ENCODE measurements at places on chromosomes 4 and X.
A peak's percentile ranks its signal among the peaks of the same experiment; 100 is the strongest.

GRCh38 chr4:77576351-77576750, 29.3 kb upstream of the CXCL13 start:
- no peak for DNase-seq

- DNase-seq = no peak
These were observed 21.2 kb downstream of the PTTG2 start for GRCh38 chr4:37981425-37981824.

DNA sequence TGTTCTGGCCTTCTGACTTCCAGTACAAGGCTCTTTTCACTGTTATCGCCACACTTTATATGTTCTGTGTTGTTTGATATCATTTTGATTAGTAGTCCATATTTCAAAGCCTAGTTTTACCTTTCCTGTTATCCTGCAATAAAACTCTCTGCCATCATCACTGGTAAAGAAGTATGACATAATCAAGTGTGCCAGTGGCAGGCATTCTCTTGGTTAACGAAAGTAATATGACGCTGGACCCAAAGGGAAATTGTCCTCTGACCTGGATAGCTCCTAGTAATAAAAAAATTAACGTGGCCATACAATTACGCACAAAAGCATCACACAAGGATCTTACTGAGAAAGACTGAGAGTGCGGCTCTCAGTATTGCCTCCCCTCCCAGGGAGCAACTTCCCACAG, 33.8 kb downstream of the DGKK start:
- no peak for DNase-seq

- no peak for DNase-seq
These were observed 204.9 kb downstream of the EVC2 start for GRCh38 chr4:5503336-5503936.

DNA sequence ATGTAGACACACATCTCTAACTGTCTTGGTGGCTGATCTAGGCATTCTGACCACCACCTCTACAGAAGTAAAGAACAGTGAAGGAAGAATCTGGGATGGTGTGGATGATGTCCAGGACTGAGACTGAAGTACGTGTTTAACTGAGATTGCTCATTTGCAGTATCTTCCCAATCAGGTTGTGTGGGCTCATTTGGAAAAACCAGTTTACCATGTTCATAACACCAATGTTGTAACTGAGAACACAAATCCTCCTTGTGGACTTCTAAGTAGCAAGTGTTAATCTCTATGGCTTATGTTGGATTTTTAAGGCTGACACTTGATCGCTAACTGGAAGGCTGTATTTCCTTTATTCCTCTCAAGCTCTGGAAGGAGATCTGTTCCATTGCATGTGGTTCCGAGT, 144.7 kb downstream of the ZNF518B start:
- DNase-seq = no peak

- no peak for DNase-seq
These were observed 5.5 kb upstream of the MMAA start for GRCh38 chr4:145613566-145614232.

DNA sequence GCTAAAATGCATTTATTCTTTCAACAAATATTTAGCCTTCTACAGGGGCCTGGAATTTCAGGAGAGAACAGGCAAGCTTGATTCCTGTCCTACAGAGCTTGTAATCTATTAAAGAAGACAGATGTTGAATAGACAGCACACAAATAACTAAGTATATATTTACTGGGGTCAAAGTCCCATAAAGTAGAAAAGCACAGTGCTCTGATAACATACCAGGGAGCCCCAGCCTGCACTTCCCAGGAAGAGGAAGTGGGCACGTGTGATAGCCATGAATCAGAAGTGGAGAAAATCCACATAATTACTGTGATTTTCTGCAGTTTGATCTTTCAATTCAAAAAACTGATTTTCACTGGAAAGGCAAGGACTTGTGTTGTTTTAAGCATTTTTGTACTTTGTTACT, 129.1 kb downstream of the EGF start:
- DNase-seq = no peak

DNA sequence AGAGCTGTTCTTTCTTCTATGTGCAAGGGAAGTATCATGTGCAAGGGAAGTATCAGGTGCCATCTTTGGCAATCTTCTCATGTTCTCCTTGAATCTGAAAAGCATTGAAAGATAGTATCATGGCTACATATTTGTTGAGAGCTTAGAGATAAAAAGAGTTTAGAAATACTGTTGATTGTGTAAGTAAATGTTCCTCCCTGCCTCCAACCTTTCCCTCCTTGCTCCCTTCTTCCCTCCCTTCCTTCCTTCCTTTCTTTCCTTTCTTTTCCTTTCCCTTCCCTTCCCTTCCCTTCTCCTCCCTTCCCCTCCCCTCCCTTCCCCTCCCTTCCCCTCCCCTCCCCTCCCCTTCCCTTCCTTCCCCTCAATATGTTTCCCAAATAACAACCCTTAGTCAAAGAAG, 108.7 kb downstream of the GBA3 start:
- DNase-seq = no peak

DNA sequence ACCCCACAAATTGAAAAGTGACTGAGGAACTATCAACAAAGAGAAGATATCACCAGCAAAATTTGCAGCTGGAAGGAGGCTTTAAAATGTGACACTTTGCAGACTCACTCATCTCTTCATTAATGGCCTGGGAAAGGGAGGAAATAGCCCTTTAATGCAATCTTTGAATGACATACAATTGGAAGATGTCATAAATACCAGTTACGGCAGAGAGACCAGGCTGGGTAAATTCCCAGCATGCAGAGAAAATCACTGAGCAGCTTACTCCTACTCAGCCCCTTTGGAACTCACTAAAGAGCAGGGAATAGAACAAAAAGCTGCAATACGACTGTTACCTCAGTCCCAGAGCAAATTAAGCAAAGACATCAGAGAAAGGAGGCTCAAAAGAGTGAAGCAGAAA, 238.9 kb downstream of the HS3ST1 start:
- DNase-seq = no peak

DNA sequence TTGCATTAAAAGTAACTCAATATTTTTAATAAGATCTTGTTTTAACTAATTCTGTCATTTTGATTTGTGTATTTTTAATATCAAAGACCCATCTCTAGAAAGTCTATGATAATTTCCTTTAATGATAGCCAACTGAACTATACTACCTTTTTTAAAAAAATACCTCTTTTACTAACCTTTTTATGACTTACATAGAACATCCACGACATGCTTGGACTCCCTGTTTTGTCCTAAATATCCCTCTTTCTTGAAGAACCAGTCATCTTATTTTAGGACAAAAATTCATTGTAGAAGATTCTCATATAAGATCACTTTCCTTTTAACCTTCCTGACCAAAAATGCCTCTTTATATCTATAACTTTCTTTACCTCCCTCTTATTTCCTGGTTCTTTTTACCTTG, 76.8 kb upstream of the GC start:
- no peak for DNase-seq

DNA sequence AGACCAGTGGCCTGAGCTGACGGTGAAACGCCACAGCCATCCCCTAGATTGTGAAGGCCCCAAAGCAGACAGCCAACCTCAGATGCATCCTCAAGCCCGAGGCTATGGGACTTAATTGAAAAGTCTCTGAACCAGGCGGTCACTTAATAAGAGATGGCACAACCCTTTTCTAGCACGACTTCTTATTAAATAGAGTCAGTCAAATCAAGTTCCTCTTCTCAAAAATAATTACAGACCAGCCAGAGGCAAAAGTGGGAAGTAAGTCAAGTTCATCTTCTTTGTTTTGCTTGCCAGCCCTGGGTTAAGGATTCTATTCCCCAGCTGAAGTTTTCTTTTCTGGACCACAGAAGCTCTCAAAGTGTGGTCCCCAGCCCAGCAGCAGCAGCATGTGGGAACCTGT, 9.7 kb upstream of the SH3KBP1 start:
- no peak for DNase-seq

DNA sequence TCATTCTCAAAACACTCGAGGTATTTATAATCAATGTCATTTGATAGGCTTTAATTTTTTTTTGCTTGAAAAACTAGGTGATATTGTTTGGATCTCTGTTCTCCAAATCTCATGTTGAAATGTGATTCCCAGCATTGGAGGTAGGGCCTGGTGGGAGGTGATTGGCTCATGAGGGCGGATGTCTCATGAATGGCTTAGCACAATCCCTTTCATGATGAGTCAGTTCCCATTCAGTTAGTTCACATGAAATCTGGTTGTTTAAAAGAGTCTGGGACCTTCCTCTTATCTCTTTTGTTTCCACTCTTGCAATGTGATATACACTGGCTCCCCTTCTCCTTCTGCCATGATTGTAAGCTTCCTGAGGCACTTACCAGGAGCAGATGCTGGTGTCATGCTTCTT, 638.7 kb downstream of the DMD start:
- DNase-seq = no peak

- no peak for DNase-seq
These were observed 138.5 kb downstream of the ARX start for GRCh38 chrX:24877288-24877664.

DNA sequence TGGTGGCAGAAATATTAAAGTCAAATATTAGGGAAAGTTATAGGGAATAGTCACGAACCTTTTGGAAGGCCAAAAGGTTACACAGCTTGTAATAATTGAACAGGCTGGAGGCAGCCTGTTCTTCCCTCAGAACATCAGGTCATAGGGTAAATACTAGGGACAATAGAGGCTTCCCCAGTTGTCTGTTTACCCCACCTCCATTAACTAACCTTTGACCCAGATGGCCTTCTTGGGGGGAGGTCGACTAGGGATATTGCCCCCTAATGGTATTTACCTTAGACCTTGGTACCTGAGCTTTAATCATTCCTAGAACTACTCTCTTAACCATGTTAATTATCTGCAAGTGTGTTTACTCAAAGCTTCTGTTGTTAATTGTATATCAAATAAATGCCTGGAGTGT, 26.0 kb downstream of the C4orf17 start:
- DNase-seq = no peak

- peak; percentile 50 for DNase-seq
These were observed at the start of gene TLR1 for GRCh38 chr4:38804654-38805295. Gene TLR1 (minus strand): TSS chr4:38804791. CDS start chr4:38798831, 5,960 bp downstream.

- DNase-seq = no peak
These were observed 184.7 kb upstream of the ZCCHC13 start for GRCh38 chrX:74119016-74119910.

GRCh38 chrX:79270401-79270800, 96.7 kb downstream of the ITM2A start:
- peak; percentile 74 for DNase-seq

GRCh38 chrX:101164766-101165590, 54.6 kb upstream of the DRP2 start:
- no peak for DNase-seq

DNA sequence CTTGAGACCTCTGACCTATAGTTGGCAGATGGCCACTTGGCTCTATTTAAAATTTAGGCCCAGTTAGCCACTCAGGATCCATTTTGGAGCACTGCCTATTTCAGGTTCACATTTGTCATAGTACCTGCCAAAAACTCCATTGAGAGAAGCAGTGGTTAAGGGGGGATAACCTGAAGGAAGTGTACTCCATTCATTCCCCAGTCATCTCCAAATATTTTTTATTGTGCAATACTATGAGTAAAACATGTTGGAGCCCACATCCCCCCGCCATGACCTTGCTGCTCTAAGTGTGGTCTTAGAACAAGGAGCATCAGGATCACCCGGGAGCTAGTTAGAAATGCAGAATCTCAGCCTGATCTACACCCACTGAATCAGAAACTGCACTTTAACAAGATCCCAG, 21.1 kb downstream of the PLP1 start:
- no peak for DNase-seq

DNA sequence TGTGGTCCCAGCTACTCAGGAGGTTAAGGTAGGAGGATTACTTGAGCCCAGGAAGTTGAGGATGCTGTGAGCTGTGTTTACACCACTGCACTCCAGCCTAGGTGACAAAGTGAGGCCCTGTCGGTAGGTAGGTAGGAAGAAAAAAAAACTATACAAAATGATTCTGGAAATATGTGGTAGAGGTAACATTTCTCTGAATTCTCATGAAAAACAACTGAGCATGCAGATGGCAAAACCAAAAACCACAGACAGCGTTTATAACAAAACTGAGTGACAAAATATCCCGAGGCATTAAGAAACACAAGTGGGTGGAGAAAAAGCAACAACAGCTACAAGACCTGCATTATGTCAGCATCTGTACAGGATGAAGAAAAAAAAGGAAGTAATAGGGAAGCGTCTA, 211.7 kb downstream of the DLG3 start:
- peak; percentile 5 for DNase-seq

DNA sequence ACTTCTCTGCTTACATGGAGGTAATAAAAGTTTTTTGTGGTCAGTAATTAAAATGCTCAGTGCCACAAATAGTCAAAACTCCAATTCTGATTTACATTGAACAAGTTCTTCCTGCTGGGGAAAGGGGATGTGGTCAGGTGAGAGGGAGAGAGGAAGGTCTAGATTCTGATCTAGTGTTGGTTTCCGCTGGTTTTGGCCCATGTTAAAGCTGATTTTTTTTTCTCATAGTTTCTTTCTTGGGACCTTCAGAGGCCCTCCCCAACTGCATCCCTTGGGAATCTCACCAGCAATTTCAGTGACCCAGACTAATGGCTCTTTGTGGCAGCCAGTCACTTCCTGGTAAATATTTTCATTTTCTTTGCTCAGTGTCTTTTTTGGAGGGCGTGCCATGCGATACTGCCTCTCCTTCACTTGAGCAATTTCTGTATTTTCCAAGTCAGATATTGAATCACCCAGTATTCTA, 332.7 kb downstream of the RAPGEF2 start:
- no peak for DNase-seq

GRCh38 chr4:45199736-45200135, 473.4 kb upstream of the GNPDA2 start:
- no peak for DNase-seq

DNA sequence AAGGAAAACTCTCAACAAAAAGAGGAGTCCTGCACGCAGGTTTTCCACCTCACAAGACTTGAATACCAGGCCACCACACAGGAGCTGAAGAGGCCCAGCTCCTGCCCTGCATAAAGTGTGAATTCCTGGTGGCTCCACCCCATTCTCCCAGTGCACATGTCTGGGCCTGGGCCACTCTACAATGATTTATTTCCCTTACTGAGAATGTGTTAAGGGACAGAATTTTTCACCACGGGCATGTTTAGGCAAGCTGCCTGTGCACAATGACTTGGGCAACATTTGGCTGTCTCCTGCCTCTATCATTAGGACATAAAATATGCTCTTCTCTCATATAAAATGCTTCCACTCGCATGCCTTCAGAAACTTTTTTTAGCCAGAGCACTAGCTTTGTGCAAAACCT, 197.1 kb downstream of the SLC7A11 start:
- DNase-seq = no peak

GRCh38 chr4:87911252-87911774, 64.2 kb upstream of the SPP1 start:
- no peak for DNase-seq

- DNase-seq = no peak
These were observed 3.2 kb downstream of the PITX2 start for GRCh38 chr4:110619463-110620247.

GRCh38 chr4:14853176-14853943, 148.9 kb upstream of the CPEB2 start:
- no peak for DNase-seq

DNA sequence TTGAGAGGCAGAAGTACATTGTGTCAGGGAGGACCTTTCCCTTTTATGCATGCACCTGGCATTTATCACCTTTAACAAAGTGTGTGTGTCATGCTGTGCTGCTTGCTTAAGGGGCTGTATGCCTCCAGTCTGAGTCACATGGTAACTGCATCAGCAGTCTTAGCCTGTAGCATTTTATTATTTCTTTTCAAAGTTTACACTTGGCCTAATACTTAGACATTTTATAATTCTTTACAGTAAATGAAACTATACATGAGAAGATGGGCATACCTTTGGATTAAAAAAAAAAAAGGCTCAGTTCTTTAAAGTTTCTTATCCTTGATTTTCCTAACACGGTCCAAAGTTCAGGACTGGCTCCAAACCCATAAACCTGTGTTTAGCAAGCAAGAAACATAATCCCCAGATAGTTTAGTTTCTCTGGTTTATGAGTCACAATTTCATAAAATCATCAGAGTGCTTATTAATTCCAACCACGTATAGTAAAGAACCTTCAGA, 14.6 kb downstream of the NPNT start:
- no peak for DNase-seq
